PC-9 (cell line): ENCODE measurements at places on chromosomes 2 and 18.
A peak's percentile ranks its signal among the peaks of the same experiment; 100 is the strongest.

DNA sequence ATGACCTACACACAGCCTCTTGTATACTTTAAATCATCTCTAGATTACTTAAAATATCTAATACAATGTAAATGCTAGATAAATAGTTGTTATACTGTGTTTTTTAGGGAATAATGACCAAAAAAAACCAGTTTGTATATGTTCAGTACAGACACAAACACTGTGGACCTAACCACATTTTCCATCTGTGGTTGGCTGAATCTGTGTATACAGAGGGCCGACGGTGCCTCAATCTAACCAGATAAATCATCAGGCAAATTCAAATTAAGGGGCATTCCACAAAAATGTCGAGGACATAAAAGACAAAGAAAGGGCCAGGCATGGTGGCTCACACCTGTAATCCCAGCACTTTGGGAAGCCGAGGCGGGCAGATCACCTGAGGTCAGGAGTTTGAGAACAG is 14.1 kb downstream of the MGAT4A start:
- no peak for DNase-seq

GRCh38 chr2:227506456-227506855 is 34.5 kb downstream of the AGFG1 start:
- no peak for DNase-seq

DNA sequence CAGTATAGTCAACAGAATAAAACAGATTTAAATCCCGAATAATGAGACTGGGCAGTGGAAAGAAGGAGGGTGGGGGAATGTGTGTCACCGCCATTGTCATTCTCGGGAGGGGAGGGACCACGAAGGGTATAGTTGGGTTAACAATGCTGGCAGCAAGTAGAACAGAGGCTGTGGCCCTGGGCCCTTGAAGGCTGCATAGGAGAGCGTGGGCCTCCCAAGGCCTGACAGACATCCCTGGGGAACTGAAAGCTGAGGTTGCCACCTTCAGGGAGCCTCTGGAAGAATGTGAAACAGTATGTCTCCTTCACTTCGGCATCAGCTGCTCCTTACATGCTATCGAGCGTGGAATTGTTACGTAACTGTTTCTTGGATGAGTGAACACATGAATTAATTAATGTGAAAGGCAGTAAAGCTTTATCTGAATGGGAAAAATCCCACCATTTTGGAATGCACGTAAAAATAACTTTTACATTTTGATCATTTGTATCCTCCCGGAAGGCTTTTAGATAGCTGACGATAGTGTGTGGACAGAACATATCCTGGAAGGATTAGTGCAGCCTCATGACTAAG is 92.8 kb upstream of the TTC39C start:
- DNase-seq, result no peak

DNA sequence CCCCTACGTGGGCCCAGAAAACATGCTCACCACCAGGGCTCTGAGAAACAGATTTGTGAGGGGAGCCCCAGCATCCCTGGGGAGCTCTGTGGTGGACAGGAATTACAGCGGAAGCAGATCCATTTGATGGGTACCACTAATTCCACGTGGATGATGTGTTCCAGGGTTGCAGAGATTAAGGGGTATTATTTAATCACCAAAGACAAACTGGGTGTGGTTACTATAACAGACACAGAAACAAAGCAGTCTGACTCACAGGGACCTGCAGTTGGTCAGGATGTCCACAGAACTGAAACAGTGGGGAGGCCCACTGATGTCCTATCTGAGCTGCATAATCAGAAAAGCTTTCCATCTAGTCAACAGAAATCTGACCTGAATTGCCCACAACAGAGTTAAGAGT is 65.8 kb downstream of the PSMG2 start:
- peak; percentile 36 for DNase-seq

DNA sequence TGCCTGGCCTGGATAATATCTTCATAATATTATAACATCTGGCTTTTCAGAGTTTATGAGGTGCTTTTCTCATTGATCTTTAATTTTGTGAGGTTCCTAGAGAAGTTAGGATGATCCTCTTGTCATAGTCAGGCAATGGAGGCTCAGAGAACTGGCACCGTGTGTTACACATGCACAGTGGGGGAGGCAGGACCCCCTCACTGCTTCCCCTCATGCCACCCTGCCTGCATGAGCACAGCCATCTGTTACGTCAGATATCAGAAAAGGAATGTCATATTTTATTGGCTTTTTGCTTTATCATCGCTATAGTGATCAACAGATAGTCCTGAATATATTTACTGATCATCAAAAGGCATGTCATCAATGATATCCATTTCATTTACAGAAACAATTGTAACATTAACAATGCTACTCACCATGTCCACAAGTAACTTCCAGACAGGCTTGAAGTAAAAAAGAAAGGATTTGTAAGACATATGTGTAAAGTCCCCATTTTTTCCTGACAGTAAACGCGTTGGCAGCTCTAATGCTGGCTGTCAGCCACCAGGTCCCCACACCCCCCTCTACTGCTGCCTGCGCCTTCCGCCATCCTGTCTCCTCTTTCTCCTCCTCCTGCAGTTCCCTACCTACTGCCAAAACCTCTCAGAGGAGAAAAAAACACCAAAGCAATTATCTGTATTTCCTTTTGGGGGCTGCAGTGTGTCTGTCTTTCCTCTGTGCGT is 18.8 kb downstream of the ENOSF1 start:
- no peak for DNase-seq

- no peak for DNase-seq
These were observed 46.9 kb upstream of the GREB1L start for GRCh38 chr18:21194871-21195771.
